ENCODE measurements at places on chromosomes 7 and 10.

DNA sequence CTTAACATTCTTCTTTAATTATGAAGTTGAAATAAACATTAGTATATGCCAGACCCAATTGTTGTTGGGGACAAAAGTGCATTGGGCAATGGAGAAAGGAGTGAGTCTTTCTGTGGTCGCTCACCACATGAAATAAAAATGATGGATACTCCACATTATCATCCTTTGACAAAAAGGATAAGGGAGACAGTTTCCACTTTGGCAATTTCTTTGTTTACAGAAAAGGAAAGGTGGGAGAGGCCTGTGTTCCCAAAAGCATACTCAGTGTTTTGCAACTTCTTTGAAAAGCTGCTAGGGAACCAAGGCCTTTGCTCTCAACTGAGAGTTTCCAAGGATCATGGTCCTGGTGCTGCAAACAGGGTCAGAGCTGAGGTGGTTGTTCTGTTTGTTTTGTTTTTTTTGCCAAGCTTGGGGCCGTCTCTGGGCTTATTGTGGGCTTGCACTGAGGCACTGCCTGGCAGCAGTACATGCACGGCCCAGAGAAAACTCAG lies 341.9 kb downstream of the TNS3 start:
- DNase-seq: no peak

DNA sequence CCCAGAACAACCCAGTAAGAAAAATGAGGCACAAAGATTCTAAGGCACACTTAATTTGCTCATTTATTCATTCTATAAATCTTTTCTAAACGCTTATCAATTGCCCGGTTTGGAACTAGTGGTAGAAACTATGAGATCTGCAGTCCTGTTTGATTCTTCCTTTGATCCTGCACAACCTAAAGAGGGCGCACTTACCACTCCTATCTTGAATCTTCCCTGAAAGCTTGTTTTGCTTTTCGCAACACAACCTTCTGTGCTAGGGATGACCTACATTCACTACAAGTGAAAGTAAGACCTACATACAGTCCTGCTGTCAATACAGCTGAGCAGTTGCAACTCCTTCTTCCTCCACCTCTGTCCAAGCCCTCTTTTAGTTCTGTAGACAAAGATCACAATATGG lies 12.6 kb upstream of the ARL4A start:
- peak; percentile 50 for DNase-seq

DNA sequence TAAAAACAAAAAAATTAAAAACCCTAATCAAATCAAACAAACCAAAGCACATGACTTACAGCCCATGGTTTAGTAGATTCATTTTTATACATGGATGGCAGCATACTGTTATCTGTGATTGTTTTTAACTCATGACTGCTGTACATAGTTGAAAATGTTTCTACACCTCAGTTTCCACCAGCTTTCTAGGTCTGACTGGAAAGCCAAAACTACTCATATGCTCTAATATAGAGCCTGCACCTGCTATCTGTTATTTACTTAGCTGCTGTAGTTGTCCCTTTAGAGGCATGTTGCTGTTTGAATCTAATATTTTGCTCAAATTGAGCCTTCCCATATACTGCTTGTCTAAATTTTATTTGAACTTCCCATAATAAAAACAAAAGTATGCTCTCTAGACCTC lies 289.9 kb upstream of the LRRN3 start:
- no peak for DNase-seq

DNA sequence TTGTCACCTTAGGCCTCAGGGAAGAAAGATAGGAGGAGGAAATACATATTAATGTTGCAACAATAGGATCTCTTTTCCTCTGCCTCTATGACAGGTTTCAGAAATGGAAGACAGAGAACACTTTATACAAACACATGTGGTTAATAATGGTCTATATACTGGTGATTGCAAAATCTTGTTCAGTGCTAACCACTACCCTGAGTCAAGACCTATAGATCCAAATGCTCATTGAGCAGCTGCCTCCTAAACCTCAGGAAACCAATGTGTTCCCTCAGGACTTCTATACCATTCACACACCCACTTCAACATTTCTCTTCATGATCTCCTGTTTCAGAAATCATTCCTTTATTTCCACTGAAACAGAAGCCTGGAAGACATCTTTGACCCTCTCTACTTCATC lies 32.5 kb upstream of the VWDE start:
- no peak for DNase-seq

GRCh38 chr10:94108200-94108599 lies 114.5 kb downstream of the PLCE1 start:
- no peak for DNase-seq

Measured in CD4-positive, alpha-beta T cell treated with Interferon alpha-2 for 1 hour (primary cell).